ENCODE measurements at places on chromosomes 5 and 9.

DNA sequence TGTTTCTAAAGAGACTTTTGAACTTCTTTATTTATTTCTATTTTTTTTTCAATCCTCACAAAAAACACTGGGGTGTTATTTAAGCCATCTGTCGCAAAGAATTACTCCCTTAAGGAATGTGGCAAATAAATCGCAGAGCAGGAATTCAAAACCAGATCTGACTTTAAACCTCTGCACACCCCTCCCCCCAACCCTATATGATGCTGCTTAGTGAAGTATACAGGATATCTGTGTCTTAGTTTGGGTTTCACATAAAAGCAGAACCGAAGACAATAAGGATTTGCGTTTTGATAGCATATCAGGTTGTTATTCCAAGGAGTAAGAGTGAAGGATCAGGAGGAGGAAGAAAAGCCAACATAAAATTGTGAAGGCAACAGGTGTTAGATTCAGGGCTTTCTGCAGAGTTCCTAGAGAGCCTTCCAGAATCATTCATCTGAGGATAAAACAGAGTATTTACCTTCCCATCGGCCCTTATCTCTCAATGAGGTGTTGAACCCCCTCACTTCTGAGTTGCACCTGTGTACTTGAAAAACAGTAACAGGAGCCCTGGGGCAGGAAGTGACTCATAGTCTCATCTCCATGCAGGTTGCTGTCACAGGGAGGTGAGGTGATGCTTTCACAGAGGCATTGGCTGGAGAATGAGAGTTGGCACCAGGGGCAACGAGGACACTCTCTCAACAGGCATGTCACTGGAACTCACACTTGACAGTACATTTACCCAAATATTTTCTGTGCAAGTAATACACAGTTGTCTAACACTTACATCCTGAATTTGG, 33.5 kb upstream of the DMRT3 start:
- DNase-seq, result no peak

DNA sequence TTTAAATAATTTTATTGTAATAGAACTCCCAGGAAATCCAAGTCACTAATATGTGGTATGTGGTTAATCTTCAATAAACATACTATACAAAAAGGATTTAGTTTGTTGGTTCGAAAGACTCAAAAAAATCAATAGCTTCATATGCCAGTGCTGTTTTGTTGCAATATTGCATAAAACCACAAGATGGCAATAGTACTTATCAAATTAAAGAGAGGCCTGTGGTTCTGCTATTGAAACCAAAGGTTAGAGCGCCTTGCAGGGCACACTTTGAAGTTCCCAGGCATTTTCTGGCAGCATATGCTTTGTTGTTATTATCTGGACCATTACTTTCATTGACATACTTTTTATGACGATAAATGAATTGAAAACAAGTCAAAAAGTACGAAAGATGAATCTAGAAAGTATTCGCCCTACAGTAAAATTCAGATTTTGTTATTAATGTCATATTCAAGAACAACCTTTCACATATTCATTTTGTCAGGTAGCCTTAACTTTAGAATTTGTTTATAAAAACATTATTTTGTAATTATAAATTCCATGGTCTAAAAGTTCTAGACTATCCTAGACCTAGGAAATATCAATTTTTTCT, 316.3 kb downstream of the MCTP1 start:
- peak; percentile 89 for DNase-seq

- no peak for DNase-seq
These were observed 22.5 kb upstream of the RAD23B start for GRCh38 chr9:107260437-107261081.

DNA sequence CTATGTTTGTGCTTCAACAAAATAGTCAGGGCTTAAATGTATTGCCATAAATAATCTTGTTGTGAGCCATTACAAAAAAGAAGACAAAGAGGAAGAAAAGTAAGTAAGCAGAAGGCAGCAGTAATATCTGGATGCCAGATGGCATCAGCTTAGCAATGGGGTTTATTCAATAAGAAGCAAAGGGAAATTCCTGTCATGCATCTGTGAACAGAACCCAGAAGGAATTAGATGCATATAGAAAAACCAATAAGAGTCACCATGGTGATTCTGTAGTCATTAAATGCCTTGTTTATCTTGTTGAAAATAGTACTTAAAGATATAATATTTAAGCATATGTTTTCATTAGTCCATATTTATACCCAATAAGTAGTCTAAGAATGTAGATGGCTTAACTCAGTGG, 216.0 kb downstream of the ADAMTSL1 start:
- DNase-seq, result no peak

DNA sequence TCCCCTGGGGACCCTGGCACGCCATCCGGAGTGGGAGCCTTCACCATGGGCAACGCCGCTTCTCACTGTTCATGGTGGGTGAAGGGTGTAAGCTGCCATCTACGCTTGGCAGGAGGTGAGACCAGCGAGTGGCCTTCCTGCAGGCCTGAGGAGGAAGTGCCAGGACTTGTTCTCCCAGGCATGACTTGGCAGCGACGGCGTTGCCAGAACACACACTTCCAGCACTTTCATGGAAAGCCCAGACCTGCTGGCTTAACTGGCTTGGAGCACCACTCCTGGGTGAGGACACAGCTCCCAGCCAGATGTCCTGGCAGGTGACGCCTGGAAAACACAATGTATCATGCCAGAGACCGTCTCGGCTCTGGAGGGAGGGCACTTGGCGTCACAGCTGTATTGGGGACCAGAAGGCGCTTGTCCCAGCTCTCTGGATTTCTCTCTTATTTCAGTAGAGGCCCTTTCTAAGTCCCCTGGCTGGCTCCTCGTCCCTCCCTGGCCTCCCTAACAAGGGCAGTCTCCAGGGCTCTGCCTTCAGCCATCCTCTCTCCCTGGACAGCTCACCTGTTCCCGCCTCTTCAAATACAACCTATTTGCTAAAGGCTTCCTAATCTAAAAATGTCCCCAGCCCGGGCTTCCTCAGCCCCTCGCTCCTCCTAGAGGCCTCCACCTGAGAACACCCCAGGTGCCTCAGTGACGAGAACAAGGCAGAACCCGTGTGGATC, 188.3 kb downstream of the OLFM1 start:
- no peak for DNase-seq

DNA sequence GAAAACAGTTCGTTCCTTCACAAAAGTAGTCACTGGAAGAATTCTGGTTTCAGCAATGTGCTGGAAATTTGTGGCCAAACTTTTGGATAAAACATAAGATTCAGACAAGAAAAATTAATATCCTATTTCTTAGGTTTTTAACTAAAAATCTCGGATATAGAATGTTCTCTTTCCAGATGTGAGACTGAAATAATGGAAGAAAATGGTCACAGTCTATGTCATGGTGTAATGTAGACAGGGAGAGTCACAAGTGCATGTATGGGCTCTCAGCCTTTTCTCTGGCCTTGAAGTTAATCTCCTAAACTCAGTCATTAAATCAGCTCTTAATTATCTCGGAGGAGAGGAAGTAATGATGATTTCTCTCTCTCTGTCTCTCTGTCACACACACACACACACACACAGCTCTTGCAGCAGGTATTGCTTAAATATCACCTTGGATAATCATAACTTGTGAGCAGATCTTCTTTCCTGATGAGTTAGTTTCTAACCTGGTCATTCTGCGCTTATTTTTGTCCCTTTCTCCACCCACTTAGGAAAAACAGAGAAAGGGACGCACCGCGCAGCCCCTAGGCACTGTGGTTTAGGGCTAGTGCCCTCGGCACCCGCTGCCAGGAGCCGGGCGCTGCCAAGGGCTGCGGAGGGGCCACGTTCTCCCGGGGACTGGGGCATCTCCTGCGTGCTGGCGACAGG, 672 bp upstream of the ITGA2 start:
- DNase-seq, result no peak

- DNase-seq, result no peak
These were observed 141.9 kb downstream of the PBX3 start for GRCh38 chr9:125889112-125889475.

DNA sequence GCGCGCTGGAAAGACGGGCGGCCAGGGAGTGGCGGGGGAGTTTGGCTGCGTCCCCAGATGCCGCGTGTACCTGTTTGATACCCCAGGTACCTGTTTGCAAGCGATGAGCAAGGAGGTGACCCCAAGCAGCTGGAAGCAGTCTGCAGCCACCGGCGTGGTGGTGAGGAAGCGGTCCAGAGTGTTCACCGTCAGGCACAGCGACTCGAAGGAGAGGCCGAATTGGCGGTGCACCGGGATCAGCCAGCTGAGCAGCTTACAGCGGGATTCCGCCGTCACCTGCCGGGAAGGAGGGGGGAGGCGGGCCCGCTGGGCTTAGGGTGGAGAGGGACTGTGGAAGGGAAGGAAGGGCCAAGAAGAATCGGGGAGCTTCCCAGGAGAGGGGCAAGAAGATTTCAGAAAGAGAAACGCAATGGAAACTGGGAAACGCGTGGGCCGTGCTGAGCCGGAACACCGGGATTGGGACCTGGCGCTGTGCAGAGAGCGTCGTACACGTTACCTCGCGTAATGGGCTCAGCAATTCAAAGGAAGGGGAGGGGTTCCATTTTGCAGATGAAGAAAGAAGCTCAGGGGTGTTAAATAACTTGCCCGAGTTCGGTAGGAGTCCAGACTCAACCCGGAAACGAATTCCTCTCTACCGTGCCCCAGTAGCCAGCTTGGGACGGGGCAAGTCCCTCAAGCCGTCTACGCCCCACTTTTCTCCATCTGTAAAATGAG, 980 bp downstream of the CCNO start:
- DNase-seq, result no peak

DNA sequence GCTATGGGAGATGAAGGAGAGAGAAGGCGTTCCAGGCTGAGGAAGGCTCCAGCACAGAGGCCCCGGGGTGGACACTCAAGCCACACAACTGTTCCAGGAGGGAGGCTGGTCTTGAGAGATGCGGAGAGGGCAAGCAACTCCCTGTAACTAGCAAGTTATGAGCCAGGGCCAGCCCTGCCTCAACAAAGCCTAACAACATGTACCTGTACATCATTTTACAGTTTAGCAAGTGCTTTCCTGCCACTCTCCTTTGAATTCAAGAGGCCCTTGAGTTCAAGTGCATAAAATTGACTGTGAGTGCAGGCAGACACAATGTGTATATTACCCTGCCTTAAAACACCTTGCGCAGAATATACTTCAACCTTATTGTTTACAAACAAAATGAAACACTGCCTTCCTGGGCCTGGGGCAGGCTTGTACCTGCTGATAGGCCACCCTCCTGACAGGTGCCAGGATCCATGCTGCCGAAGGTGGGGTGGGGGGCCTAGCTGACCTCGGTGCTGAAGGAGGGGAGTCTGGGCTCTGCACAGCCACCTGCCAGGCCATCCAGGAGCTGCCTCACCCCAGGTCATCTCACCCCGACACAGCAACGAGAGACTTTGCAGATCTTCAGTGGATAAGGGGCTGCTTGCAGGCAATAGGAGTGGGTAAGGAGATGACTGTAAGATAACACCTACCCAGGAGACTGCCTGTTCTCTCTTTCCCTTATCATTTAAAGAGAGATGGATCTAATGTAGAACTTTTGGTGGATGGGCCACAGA, 80.0 kb downstream of the PPARGC1B start:
- DNase-seq, result no peak

DNA sequence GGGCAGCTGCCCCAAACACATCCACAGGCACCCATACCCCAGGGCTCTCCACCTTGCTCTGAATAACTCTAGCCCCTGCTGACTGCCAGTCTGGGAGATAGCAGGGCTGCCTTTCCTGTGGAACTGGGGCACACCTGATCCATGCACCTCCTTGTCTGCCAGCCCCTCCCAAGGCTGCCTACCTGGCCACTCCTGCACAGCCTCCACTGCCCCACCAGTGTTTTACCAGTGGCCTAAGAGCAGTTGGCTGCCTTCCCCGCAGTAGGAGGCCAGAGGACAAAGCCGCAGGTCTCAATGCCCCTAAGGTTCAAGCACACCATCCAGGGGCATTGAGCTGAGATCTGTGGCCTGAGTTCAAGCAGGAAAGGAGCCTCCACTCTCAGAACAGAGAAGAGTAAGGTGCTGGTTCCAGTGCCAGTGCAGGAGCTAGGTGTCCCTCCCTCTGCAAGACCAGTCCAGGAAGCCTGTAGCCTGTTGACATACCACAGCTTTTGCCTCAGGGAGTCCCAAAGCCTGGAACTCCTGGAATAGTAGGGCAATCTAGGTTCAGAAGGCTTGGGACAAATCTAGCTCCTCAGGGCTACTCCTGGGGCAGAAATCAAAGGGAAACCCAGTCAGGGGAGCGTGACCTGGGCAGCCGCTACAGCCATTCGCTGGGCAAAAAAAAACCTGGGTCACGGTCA, 514.5 kb upstream of the PTGER4 start:
- no peak for DNase-seq

DNA sequence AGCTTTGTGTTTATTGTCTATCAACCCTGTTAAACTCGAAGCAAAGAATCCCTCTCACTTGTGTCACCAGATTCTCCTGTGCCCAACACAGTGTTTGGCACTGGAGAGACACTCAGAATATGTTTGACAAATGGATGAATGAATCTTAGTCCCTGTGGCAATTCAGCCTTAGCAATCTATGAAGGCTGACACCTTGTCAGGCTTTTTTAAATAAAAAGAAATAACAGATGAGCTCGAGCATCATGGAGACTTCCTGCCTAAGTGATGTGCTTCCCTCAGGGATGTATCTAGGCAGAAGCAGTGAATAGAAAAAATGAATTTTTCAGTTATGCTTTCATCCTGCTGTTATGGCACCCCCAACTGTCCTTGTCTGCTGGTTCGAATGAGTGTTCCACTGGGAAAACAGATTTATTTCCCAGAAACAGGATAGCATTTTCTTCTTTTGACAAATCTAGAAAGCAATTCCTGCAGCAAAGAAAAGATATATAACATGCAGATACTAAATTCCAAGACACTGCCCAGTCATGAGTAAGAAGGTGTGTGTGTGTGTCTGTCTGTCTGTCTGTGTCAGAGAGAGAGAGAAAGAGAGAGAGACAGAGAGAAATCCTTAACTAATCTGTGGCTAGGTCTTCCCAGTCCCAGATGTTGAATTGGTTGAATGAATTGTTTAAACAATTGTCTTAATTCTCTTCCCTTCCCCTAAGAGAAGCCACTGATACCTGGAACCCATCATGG, 16.7 kb downstream of the MAMDC2 start:
- DNase-seq, result no peak

DNA sequence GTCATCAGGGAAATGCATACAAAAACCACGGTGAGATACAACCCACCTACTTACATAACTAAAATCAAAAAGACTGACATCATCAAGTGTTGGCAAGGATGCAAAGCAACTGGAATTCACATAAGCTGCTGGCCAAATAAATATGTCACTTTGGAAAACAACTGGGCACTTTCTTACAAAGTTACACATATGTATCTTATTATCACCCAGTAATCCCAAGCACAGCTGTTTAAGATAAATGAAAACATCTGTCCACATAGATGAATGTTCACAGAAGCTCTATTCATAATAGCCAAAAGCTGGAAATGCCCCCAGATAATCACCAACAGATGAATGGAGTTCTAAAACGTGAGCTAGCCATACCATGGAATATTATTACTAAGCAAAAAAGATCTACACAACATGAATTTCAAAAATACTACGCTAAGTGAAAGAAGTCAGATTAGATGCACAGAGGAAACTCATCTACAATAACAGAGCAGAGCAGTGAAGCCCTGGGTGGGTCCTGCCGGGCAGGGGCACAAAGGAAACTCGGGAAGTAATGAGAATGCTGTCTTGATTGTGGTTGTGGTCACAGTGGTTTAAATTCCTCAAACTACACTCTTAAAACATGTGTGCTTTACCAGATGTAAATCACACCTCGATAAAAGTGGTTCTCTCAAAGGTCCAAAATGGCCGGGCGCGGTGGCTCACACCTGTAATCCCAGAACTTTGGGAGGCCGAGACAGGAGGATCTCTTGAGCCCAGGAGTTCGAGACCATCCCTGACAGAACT, 8.5 kb downstream of the CAMSAP1 start:
- DNase-seq, result peak; percentile 54

Data from hematopoietic multipotent progenitor cell (in vitro differentiated cells).